Fibroblast of skin of scalp (primary cell): ENCODE measurements at places on chromosomes 4 and X.
A peak's percentile ranks its signal among the peaks of the same experiment; 100 is the strongest.

- no peak for DNase-seq
Observed at GRCh38 chr4:30844861-30845582, 124.9 kb downstream of the PCDH7 start.

DNA sequence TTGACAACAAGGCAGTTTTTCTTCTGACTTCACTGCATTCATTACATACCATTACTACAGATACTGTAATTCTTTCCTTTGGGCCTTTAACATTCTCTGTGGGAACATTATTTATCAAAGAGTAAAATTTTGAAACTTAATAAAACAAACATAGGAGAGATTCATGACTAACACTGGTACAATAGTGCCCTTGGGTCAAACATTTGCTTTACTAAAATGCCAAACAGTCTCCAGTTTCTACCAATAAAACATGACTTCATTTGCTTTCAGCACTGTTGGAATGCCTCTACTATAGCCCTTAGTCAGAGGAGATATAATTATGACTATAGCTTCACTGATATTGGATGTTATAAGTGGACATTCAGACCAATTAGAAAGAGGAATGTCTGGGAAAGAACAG, 481.5 kb downstream of the PACRGL start:
- no peak for DNase-seq

- DNase-seq, result no peak
Observed at GRCh38 chrX:6758234-6758633, 223.3 kb upstream of the VCX3A start.

GRCh38 chr4:531721-532565, 32.9 kb downstream of the PIGG start:
- no peak for DNase-seq

DNA sequence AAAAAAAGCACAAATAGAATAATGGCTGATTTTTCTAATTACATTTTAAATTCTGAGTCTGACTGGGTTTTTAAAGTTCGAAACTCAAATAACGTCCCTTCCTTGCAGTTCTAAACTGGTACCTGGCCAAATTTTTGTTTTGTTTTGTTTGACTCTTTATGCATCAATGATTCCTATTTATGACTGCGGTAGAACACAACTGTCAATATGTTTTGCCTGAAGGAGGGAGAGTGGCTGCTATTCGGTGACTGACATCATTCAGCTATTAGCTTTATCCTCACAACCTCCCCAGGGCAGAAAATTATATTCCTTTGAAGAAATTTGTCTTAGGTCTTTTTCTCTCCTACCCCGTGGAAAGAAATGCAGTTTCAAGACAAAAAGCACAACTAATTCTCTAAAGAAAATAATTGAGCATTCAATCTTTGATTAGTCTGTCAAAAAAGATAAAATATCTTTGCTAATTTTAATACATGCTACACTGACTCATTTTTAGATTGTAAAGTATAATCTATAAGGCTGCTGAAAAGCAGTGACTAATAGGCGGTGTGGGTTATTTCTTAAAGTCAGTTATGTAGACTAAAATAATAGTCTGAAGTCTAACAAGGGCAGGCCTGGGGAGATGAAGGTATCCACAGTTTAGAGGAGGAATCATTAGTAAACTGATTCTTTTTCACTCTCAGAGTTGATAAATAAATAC, 61.9 kb downstream of the TMEM150C start:
- DNase-seq, result no peak

- peak; percentile 46 for DNase-seq
Observed at GRCh38 chrX:108699368-108699767, 37.0 kb downstream of the IRS4 start.

DNA sequence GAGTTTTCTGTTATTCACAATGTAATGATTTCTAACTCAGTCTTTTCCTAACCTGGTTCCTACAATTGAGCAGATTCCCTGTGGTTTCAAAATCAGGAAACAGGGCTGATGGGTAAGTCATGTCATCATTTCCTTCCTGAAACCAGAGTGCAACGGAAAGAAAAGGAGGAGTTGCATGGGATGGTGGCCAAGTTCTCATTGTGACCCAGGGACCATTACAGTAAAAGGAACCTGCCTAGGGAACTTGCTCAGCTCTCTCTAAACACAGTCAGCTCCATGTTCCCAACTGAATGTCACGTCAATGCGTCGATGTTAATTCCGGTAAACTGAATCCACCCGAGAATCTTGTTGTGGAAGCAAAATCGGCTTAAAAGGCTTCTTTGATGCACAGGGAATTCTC, 51.2 kb downstream of the LGI2 start:
- peak; percentile 22 for DNase-seq

DNA sequence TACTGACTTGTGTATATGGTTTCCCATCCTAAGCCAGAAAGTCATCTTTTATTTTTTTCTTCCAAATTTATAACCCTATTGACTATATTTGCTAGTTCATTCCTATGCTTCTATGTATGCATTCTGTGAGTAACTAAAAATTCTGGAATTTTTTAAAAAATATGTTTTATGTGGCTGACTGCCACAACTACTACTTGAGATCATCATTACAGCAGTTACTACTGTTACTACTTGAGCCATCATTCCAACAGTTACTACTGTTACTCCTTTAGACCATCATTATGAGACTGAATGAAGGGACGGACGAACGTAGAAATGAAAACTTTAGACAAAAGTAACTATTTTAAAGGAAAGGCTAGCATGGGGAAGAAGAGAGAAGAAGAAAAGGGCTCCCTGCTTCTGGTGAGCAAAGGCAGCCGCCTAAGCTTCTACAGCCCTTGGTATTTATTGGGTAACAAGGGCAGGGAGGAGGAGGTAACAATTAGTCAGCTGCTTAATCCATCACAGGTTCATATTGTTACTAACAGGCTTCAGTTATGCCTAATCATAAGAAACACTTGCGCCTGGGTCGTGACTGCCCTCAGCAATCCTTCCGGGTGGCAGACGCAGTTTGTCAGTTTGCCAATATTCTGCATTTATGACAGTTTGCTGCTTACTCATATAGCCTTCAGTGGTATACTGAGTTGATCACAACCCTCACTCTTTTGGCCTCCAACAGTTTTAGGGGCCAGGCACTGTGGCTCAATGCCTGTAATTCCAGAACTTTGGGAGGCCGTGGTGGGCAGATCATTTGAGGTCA, 80.4 kb downstream of the PDLIM5 start:
- DNase-seq, result peak; percentile 85

DNA sequence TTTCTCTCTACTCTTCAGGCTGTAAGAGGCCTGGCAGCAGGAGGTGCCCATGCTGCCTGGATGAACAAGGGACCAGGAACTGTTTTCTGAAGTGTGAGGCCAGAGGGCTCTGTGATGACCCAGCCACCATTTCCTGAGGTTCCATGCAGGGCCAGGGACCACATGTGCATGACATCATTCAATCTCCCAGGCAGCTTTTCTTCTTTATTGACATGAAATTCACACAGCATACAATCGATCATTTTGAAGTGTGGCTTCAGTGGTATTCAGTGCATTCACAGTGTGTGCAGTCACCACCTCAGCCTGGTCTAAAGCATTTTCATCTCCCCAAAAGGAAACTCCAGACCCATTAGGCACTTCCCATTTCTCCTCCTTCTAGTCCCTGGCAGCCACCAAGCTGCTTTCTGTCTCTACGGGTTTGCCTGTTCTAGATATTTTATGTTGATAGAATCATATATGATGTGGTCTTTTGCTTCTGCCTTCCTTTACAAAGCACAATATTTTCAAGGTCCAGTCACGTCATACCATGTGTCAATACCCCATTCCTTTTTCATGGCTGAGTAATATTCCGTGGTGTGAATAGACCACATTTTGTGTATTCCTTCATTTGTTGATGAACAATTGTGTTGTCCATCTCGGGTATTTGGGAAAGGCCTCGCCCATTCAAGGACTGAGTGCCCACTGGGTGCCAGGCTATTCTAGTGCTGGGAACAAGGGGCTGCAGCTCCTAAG, 93.1 kb downstream of the PSAPL1 start:
- peak; percentile 81 for DNase-seq

DNA sequence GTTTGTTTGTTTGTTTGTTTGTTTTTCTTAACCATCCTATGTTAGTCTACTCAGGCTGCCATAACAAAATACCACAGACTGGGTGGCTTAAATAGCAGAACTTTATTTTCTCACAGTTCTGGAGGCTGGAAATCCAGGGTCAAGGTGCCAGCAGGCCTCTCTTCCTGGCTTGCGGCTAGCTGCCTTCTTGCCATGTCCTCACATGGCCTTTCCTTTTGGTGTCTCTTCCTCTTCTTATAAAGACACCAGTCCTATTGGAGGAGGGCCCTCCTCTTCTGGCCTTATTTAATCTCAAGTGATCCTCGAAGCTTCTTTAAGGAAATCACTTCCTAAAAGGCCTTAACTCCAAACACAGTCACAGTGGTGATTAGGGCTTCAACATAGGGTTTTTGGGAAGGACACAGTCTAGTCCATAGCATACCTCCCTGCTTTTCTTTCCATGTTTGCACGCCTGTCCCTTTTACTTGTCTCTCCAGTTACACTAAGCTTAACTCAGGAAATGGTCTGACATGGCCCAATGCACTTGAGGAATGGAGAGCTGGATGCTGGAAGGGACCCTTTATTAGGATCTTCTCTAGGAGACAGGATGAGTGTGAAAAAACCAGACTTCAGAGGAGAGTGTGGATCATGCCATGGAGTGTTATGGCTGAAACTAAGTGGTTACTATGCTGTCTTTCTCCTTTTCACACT, 36.0 kb upstream of the MGST2 start:
- no peak for DNase-seq

- peak; percentile 75 for DNase-seq
Observed at GRCh38 chr4:139603576-139604410, 47.8 kb upstream of the SETD7 start.

DNA sequence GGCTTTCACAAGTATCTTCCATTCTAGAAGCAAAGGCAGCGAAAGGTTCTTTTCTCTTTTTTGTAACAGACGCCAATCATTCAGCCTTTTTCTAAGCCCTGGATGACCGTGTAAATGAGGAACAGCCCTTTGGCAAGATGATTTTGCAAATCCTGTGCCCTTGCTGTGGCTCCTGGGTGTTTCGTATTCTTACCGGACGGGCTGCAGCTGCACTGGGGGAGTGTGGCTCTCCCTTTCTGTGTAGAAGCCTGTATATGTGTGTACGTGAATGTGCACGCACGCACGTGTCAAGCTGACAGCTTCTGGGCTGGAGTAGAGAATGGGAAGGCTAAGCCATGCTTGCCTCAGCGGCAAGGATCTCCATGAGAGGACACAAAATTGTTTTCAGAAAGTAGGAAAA, 8.2 kb downstream of the GRPEL1 start:
- DNase-seq, result no peak

GRCh38 chr4:24252121-24252520, 332.2 kb downstream of the DHX15 start:
- no peak for DNase-seq

GRCh38 chrX:154026136-154027021, 6.7 kb upstream of the IRAK1 start:
- peak; percentile 40 for DNase-seq

DNA sequence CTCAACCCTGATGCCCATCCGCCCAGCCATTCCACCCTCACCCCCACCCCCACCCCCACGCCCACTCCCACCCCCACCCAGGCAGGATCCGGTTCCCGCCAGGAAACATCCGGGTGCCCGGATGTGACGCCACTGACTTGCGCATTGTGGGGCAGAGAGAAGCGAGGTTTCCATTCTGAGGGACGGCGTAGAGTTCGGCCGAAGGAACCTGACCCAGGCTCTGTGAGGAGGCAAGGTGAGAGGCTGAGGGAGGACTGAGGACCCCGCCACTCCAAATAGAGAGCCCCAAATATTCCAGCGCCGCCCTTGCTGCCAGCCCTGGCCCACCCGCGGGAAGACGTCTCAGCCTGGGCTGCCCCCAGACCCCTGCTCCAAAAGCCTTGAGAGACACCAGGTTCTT, at the start of gene MAGEA1:
Gene MAGEA1, plus strand, starts transcription at position 154 of the 400 bp plus-strand sequence. CDS start 3,106 bp downstream, outside the sequence.
- no peak for DNase-seq

- peak; percentile 42 for DNase-seq
Observed at GRCh38 chr4:176545872-176546271, 226.1 kb downstream of the SPCS3 start.

- peak; percentile 39 for DNase-seq
Observed at GRCh38 chr4:62644372-62644771, 1444.2 kb downstream of the ADGRL3 start.

DNA sequence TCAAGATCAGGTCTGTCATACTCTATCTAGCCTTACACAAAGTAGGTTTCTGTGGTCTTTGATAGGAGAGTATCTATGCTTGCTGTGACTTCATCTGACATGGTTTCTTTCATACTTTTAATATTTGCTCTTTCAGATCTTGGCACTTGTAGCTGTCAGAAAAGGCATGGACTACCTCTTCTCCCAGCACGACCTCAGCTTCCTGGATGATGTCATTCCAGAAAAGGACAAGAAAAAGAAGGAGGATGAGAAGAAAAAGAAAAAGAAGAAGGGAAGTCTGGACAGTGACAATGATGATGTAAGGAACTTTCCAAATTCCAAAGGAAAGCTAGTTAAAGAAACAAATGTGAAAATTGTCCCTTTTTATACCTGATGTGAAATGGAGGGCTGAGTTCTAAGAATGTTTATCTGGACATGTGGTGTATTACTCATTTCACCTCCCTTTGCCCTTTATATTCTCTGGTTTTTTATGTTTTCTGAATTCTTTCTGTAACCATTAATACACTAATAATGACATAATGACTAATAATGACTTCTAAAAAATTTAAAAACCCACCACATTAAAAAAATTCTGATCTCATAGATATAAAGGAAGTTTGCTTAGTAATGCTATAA, 221.2 kb downstream of the SLC4A4 start:
- peak; percentile 42 for DNase-seq

DNA sequence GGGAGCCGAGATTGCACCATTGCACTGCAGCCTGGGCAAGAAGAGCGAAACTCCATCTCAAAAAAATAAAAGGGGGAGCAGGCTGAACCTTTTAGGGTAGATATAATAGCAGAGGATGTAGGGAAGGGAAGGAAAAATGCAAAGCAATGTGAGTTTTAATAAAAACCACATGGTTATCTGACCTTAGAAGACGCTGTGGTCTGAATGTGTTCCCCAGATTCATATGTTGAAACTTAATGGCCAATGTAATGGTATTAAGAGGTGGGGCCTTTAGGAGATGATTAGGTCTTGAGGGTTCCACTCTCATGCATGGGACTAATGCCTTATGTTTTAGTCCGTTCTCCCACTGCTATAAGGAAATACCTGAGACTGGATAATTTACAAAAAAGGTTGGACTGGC, 114.1 kb upstream of the STX18 start:
- DNase-seq, result peak; percentile 44
